Amniotic stem cell (primary cell): ENCODE measurements at places on chromosomes 2 and 18.

- no peak for DNase-seq
These were observed 4.6 kb downstream of the SERPINB13 start for GRCh38 chr18:63591725-63592124.

DNA sequence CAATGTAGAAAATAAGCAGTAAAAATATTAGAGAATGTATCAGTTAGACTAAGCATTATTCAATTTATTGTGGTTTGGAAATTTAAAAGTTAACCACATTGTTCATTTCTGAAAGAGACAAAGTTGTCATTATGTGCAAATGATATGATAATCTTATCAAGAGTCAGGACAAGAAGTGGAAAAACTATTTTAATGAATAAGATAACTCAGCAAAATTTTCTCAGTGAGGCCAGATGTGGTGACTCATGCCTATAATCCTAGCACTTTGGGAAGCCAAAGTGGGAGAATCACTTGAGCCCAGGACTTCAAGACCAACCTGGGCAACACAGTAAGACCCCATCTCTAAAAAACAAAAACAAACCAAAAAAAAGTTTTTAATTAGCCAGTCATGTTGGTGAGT is 39.5 kb upstream of the CERS6 start:
- no peak for DNase-seq

DNA sequence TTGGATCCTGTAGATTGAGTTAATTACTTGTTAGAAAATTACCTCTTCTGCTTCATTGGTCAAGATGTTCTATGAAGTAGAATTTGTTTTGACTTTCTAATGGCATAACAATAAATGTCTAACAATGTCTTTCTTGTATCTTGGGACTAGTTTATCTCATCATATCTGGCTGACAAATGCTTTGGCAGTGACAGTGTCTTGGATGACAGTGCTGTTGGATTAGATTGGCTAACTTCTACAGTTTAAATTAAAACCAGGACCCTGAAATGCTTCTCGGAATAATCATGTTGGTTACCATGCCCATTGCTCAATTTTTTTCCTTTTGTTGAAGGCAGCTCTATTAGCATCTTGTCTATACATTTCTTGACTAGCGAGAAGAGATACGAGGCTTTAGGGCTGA is 176.9 kb downstream of the PARD3B start:
- no peak for DNase-seq

DNA sequence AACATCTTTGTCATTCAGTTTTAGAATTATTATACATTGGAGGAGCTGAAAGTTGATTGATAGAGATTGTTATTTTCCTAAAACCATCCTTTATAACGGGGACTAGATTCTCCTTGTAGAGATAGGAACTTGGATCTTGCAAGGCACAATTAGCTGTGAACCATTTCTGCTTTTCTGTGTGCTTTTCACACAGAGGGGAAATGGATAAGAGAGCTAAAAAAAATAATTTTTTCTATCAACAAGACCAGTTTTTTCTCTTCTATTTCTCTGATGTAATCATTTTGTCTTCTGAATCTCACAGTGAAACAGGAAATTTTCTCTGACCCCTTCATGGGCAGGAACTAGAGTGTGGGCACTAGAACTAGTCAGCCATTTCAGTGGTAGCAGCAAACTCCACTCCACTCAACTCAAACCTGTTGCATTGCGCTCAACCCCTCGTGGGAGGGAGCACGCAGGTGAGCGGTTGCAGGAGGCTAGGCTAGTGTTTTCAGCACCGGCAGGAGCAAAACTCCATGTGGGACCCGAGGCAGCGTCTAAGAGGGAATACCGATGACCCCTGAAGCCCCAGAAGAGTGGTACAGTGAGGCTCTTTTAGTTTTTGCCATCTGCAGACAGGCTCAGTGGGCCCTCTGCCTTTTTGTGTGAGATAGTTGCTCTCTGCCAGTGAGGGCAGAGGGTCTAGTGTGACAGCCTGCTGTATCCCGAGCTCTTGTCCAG is 24.0 kb upstream of the SLC39A10 start:
- no peak for DNase-seq

- no peak for DNase-seq
These were observed 199.7 kb downstream of the ADCYAP1 start for GRCh38 chr18:1104181-1104881.

DNA sequence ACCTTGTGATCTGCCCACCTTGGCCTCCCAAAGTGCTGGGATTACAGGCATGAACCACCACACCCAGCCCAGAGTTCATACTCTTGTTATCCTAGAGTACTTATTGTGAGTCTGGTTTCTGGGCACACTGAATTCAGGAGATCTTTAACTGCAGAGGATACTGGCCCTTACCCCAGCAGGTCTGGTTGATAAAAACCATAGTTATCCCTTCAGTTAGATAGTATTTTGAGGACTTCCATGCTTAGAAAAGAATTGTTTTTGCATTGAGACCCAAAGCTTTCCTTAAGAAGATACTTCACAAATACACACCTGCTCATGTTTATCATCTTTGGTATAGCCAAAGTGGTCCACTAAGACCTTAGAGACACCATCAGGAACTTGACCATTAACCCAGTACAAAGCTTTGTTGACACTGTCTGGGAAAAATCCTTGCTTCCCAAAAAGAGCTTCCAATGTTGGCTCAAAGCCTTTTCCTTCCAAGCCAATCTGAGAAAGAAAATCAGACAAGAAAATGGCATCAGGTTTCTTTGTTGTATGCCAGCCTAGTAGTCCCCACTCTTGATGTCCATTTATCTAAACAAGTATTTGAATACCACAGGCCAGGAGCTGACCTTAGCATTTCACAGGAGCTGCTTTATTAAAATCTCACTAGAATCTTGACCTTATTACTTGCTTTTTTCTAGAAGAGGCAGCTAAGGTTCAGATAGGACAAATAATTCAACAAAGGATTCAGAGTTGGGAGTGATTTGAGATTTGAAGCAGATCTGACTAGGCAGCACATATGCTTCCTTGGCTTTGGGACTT is 17.2 kb downstream of the APOB start:
- no peak for DNase-seq
